H7 (cell line): ENCODE measurements at places on chromosomes 12 and 14.

DNA sequence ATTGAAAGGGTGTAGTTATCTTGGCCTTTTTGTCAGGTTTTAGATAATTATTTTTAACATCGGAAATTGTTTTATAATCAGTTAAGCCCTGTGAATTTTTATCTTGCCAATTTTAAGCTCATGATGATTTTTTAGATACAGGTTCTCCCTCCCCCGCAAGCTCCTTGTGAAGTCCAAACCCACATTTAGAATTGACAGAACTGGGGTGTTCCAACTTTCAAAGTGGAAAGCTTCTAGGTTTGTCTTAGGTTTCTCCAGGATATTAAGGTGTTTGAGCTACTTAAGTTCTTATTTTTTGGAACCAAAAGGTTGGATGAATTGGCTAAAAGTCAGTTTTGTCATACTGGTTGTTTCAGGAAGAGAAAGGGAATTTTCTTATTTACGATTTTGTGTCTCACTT is 49.1 kb downstream of the ATP2A2 start:
- DNase-seq = no peak

- no peak for DNase-seq
Observed at GRCh38 chr14:36367985-36368774, 47.7 kb upstream of the MBIP start.

- DNase-seq = peak; percentile 57
Observed at GRCh38 chr14:61103541-61104339, 122.7 kb downstream of the SLC38A6 start.

- no peak for DNase-seq
Observed at GRCh38 chr12:69966409-69966808, 141.4 kb downstream of the MYRFL start.

- no peak for DNase-seq
Observed at GRCh38 chr12:80860206-80860605, 77.5 kb downstream of the LIN7A start.

DNA sequence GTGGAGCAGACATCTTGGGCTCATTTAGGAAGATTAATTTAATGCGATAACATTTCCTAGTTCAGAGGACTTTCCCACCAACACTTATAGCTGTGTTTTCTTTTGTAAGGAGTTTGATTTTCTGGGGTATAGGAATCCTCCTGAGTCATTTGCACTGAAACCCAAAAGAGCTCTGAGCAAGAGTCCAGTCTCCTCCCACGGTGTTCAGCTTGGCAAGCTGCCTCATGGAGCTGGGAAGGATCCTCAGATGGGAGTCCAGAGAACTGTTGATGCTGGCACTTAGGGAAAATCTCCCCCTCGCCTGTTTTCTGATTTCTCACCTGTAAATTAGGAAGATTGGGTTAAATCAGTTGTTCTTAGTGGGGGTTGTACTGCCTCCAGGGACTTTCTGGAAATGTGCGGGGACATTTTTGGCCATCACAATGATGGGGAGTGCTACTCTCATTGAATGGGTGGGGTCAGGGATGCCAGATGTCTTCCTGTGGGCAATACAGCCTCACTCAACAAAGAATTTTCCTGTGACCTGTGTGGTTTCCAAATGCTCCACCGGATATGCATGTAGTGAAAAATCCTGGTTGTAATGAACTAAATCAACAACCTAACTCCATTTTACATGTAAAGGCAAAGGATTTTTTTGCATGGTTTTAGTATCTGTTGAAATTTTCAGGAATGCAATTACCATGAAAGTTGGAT is 150.6 kb downstream of the ADCK1 start:
- no peak for DNase-seq

DNA sequence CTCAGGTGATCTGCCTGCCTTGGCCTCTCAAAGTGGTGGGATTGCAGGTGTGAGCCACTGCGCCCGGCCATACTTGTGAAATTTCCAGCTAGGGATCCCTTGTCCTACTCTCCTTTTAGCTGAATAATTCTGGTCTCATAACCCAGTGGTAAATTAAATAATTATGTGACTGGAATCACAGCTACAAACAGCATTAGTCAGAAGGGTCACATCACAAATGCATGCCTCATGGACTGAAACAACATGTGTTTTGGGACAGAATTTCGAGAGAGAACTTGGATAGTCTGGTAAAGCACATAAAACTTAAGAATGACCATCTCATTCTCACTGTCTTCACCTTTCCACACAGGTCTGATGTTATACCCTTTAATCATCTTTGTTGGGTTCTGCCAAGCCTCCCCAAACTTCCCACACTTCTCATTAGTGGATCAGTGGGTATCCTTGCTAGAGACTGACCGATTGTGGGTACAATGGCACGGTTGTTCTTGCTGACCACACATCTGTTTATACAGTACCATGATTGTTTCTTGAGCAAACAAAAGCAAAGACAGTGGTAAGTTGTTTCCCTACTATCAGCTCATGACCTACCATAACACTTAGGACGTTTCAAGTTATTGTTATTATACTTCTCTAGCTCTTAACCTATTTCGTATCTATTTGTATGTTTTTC is 5.1 kb downstream of the GPRC5D start:
- no peak for DNase-seq

- no peak for DNase-seq
Observed at GRCh38 chr12:91120781-91121180, 9.5 kb upstream of the LUM start.

GRCh38 chr12:113697651-113698509 is 226.2 kb upstream of the LHX5 start:
- no peak for DNase-seq

GRCh38 chr14:83867566-83868225 is 1662.2 kb upstream of the FLRT2 start:
- no peak for DNase-seq

GRCh38 chr14:101980700-101981099 is 16.3 kb downstream of the DYNC1H1 start:
- DNase-seq = no peak
